ENCODE measurements at places on chromosomes 3 and 15.

- no peak for DNase-seq
Measured at GRCh38 chr3:190306513-190307163, 15.6 kb downstream of the CLDN1 start.

GRCh38 chr15:43908516-43909050, 81.8 kb downstream of the WDR76 start:
- DNase-seq: no peak

DNA sequence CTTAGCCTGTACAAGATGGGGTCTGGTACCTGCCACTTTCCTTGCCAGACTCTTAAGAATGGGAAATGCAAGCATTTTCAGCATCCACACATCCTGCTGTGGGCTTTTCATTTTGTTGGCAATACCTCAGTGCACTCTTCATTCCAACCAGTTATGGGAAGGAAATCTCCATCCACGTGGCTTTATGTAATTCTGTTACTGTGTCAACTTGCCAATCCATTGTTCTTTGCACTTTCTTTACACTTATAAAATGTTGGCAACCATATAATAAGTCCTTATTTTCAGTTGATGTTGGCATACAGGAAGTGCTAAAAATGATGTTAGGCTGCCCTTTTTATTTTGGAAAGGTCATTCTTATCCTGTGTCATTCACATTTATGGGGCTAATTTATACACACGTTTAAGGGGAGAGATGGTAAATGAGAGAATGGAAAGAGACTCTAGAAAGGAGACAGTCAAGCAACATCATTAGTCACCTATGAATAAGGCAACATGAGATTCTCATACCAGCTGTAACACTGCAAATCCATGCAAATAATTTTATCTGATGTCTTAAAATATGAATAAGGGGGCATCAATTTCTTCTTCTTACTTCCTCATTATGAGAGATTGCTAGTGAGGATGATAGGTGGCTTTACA, 238.7 kb downstream of the CHST2 start:
- DNase-seq: no peak

DNA sequence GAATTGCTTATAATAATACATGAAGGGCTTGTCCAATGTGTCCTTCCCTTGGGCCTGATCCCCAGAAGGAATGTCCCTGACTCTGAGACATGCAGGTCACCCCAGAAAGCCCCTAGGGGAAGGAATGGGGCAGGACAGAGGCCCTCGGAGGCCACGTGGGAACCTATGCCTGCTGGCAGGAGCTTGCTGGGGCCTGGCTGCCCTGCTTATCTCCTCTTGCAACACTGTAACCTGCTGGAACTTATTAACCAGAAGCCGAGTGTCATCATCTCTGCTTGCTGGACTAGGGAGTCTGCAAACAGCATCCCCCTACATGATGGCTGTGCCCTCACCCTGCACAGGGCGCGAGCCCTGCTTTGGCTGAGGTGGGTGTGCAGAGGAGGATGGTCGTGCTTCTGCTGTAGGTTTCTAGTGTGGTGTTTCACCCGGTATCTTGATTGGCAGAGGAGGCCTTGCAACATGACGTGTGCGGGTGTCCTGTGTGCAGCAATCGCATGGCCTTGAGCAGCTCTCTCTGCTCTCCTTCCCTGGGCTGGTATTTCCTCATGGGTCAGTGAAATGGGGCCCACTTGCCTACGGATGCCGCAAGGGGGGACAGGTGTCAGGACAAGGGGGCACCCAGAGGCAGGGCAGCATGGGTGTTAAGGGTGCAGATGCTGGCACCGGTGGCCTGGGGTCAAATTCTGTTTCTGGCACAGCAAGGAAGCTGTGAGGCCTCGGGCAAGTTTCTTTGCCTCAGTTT, 5.0 kb downstream of the CHST13 start:
- no peak for DNase-seq

DNA sequence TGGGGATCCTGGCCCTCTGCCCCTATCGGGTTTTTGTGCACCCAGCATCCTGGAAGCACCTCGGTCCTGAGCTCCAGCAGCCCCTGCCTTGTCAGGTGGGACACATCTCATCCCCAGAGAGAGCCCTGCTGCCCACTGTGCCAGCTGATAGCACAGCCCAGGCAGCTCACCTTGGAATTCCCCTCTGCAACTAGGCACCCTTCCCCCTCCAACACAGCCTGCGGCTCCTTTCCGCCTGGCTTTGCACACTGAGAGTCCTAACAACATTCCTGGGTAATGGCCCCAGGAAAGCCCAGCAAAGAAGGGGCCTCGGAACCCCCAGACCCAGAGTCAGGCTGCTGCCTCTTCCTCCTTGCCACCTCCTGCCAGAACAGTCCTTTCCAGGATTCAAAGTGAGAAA, 5.9 kb downstream of the HCN4 start:
- no peak for DNase-seq

DNA sequence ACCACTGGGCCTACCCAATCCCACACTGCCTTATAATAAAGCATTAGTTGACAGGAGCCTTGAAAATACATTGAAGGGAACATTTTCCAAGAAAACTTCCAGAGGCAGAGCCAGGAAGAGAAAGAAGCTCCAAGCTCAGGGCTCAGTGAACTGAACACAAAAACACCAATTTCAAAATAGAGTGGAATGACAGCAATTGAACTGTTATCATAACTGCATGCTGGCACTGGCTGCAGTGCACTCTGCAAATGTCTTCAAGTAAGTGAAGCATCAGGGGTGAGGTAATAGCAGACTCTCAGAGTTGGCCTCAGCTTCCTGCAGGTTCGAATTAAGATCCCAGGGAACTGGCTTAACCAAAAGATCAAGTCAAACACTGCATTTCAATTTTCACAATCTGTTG, 388.0 kb upstream of the WNT5A start:
- DNase-seq: no peak

Data from hepatic stellate cell (primary cell).